Ureter (tissue), 1 donor: ENCODE measurements at places on chromosomes 1 and 21. TPM values are rescaled to one million over a fixed set of nuclear protein-coding genes. Genes with fewer than 3 reads are reported as not detected.

ANGPTL1 gene
- 26.3 TPM for total RNA-seq

LCE1E gene
- not detected for total RNA-seq

CD247 gene
- 4.7 TPM for total RNA-seq

SERINC2 gene
- total RNA-seq: 237 TPM

NHLH1 gene
- not detected for total RNA-seq

CD34 gene
- total RNA-seq: 40.9 TPM

GPR37L1 gene
- 0.10 TPM for total RNA-seq

DNA sequence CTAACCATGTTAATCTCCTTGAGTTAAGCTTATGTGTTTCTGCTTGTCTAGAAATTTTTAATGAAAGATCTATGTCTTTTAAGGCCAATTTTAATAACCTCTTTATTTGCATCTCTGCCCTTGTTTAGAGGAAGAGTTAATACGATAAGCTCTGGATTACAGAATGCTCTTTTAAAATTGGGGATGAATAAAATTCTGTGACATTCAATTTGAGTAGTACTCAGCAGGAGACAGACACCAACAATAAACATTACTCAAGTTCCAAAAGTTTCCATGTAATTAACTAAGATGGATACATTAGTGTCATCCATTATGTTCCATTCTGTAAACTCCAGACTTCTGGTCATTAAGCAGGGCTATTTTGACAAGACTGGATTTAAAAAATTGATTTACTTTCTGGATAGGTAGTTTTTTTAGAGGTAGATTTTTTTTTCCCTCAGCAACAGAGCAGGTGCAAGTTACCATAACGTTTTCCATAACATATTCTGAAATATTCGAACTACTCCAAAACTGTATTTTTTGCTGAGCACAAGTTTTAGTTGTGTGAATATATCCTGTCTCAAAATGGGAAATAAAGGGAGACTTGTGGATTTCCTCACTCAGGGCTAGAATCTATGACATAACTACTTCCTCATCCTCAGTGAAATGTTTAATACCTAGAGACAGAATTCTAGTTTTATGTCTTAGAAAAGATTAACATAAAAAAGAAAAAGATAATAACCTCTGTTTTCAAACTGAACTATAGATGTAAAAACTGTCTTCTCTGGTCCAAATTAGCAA, 221.7 kb downstream of the NEGR1 start:
- DNase-seq: no peak

DNA sequence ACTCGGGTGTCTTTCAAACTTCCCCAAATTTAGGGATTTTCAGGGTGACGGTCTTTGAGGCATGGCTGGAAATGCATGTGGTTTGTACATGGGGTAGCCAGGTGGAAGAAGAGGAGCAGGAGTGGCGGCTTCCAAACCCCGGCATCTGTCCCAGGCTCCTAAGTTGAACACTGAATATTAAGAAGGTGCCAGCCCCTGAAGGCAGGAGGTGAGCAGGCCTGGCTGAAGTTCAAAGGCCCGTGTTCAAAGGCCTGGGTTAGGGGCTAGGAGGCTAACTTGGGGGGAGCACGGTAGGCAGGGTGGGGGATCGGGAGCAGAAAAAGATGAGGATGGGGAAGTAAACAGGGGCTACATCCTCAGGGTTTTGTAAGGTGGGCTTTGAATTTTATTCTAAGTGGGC, 42.8 kb downstream of the ELK4 start:
- DNase-seq: no peak

DNA sequence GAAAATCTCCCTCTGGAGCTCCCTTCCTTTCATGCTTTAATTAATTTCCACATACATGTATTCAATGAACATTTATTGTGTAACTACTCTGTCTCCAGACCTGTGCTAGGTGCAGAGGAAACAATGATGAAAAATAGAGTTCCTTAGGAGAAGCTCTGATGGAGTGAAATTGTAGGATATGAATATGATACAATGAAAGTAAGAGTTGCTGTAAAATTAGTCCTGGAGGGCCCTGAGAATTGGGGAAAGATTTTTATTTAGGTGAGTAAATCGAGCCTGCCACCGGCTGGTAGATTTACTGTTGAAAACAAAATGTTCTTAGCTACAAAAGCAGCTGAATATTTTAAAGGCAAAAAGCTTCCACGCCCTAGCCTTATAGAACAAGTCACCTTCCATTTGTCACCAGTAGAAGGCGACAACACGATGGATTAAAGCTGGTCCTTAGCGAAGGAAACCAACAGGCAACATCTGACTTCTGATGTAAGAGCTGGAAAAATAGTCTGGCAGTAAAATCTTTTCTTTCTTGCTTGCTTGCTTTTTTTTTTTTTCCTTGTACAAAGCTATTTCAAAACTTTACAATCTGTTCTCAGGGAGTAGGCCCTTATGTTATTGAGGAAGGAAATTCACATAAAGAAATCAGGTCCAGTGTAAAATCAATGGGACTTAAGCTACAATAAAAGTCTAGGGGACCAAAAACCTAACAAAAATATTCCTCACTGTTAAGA, 82.0 kb upstream of the ROR1 start:
- peak; percentile 81 for DNase-seq

DNA sequence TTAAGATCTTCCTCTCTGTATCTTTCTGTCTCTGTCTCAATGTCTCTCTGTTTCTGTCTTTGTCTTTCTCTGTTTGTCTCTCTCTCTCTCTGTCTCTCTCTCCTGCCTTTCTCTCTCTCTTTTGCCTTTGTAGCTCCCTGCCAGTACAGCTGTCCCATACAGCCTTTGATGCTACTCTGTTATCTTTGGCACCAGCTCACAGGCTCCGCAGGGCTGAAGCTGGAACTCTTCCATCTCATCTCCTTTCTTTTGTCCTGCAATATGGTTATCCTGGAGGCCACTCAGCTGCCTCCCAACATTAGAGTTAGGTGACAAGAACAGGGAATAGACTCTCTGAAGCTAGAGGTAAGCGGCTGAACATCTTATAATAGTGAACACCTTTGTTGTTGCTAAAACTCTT, 354.3 kb upstream of the NEGR1 start:
- no peak for DNase-seq

- DNase-seq: no peak
Observed at GRCh38 chr1:173415490-173415889, 61.6 kb upstream of the PRDX6 start.

- DNase-seq: no peak
Observed at GRCh38 chr1:104953555-104953954, 1203.9 kb downstream of the AMY1C start.

DNA sequence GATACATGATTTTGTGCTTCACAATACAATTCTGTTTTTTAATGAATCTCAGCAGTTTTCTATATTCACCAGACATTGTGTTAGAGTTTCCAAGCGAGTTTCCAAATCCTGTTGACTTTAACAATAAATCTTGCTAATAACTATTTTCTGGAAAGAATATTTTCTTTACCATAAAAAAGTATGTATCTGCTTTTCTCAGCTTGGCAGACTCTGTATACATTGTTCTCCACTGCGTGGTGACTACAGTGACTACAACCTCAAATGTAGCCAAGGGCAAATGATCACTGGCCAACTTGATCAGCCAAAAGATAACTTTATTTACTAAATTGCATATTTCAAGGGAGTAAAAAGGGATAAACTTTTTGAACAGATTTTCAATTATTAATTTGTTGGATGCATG, 325.9 kb upstream of the ADAMTS5 start:
- no peak for DNase-seq

DNA sequence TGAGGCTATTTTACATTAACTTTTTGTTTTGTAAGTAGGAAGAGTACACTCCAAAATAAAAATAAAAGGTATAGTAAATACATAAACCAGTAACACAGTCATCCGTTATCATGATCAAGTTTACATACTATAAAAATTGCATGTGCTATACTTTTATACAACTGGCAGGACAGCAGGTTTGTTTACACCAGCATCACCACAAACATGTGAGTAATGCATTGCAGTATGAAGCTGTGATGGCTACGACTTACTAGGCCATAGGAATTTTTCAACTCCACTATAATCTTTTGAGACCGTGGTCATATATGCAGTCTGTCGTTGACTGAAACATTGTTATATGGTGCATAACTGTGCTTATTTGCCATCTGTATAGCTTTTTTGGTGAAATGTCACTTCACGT, 106.2 kb downstream of the CENPF start:
- no peak for DNase-seq

DNA sequence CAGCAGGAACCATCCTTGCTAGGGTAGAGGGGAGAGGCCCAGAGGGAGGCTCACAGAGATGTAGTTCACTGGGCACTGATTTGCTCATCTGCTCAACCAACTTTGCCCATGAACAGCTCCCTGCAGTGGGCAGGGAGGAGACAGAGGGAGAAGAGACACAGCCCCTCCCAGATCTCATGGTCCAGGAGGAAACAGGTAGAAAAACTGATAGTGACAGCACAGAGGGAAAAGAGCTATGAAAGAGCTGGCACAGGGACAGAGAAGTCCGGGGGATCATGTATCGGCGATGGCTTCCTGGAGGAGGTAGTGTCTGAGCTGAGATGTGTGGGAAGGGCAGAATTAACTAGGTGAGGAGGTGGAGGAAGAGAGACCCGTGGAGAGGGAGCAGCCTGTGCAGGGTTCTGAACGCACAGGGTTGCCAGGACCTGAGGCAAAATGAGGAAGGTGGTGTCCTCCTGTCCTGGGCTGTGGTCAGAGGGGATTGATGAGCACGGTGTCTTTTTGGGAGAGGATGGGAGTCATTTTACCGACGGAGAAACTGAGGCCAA, 85.9 kb downstream of the PTPRU start:
- no peak for DNase-seq

- DNase-seq: no peak
Observed at GRCh38 chr1:151340870-151341754, 5.9 kb downstream of the RFX5 start.

DNA sequence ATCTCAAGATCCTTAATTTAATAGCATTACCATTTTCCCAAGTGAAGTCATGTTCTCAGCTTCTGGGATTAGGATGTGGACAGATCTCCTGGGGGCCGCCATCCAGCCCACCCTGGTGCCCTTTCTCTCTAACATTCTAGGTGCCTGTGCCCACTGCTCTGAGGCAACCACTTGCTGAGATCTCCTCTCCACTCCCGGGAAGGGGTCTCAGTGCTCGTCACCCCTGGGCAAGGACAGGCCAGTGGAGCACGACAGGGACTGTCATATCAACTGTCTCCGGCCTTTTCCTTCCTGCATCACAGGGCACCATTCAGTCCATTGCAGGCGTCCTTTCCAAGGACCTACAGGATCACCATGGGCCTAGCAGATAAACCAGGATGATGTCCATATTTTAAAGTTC, 304.8 kb downstream of the AJAP1 start:
- no peak for DNase-seq

DNA sequence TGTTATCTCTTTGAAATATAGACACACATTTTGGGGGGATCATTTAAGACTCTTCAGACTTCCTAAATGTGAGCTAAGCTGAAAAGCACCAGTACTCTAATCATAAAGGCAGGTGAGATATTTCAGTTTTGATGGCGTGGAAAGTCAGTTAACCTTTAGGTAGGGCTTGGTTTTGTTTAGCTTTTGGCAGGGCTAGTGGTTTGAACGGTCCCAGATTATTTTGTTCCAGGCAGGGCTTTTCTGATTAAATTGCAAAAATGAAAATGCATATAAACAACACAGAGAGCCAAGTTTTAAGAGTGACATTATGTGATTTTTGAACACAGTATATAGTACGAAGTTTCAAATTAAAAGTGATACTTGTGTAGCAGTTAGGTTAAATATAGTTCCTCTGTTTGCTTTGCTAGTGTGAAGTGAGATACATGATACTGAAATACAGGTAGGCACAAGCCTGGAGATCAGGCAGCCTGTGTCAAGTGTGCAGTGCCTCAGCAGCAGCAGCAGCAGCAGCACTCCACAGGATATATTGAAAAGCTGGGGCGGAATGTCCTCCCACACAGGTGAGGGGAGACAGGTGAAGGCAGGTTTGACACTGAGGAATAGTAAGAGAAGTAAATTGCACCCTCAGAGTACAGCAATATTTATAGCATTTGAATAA, 47.4 kb downstream of the CAMTA1 start:
- DNase-seq: no peak

- DNase-seq: no peak
Observed at GRCh38 chr1:76408303-76408702, 333.8 kb downstream of the ST6GALNAC3 start.

- no peak for DNase-seq
Observed at GRCh38 chr1:223780318-223780717, 65.4 kb downstream of the TP53BP2 start.

DNA sequence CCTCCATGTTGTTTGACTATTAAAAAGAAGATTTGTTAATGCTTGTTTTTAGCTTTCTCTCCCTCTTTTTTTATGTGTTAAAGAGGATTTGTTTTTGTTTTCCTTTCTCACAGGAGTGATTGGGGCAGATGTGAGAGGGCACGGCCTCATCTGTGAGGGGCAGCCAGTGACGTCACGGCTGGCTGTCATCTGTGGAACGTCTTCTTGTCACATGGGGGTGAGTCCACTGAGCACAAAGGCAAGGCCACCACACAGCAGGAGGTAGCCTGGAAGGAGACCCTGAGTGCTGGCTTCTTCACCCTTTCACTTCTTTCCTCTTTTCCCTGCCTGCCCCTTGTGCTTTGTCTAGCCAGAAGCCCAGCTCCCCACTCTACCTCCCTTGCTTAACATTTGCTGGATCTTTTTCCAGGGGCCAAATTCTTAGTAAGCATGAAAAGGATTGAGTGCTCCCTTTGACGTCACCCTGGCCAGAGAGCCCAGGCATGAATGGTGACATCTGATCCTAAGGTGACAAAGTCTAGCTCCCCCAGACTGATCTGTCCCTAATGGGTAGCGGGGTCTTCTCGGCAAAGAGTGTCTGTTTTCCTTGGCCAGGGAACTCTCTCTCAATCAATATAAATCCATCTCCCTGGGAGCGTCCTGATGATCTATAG, 257.2 kb downstream of the FGGY start:
- DNase-seq: no peak

- DNase-seq: no peak
Observed at GRCh38 chr1:151809985-151810556, 4.9 kb upstream of the LINGO4 start.

DNA sequence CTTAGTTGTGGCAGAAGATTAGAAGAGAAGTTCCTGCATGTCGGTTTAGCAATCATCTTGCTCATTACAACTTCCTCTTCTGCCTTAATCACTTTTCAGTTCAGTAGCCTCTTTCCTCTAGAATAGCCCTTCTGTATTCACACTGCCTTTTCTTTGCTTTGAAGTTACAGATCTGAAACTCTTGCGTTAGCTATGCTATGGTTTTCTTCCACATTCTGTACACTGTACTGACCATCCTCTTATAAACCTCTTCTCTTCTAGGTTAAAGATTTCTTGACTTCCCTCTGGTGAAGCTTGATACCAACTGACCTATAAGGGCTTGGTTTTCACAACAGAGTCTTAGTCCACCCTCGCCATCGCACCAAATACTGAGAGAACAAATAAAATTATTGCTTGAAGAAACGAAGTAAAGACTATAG, 35.0 kb downstream of the C21orf91 start:
- DNase-seq: no peak
